ENCODE measurements at places on chromosomes 5 and 9. TPM values are rescaled to one million over a fixed set of nuclear protein-coding genes. Genes with fewer than 3 reads are reported as not detected.

DNA sequence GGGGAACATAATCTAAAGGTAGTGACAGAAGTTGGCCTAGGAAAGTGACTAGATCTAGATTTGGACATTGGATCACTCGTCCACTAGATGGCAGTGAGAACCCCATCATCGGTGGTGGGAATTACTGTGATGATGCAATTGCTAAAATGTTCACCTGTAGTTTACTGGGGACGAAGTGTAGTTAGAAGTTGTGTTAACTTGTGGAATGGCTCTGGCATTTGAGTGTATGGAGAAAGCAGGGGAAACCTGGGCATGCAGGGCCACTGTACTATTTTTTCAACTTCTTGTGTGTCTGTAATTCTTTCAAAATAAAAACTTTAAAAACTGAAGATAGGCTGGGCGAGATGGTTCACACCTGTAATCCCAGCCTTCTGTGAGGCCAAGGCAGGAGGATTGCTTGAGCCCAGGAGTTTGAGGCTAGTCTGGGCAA is 75.5 kb downstream of the PHAX start:
- ATAC-seq: peak; percentile 77

DNA sequence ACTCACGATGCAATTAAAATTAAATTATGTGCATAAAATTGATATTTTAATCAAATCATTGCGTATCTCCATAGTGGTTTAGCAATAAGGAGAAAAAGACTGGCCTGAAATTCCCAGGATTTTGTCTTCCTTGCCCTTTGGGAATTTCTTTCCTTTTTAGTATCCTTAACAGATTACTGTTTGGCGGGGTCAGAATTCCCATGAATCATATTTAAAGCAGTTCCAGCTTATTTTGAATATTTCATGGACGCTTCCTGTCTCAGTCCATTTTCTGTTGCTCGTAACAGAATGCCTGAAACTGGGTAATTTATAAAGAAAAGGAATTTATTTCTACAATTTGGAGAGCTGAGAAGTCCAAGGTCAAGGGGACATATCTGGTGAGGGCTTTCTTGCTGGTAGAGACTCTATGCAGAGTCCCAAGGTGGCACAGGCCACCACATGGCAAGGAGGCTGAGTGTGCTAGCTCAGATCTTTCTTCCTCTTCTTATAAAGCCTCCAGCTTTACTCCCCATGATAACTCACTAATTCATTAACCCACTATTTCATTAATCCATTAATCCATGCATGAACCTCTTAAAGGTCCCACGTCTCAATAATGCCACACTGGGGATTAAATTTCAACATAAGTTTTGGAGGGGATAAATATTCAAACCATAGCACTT is 37.8 kb downstream of the CDH6 start:
- no peak for ATAC-seq

- ATAC-seq: no peak
Measured at GRCh38 chr5:75192804-75193203, 43.9 kb downstream of the ANKRD31 start.

GRCh38 chr9:123081824-123082223 is 48.4 kb downstream of the GPR21 start:
- ATAC-seq: peak; percentile 49

- no peak for ATAC-seq
Measured at GRCh38 chr5:61251874-61252642, 80.0 kb upstream of the ZSWIM6 start.

DNA sequence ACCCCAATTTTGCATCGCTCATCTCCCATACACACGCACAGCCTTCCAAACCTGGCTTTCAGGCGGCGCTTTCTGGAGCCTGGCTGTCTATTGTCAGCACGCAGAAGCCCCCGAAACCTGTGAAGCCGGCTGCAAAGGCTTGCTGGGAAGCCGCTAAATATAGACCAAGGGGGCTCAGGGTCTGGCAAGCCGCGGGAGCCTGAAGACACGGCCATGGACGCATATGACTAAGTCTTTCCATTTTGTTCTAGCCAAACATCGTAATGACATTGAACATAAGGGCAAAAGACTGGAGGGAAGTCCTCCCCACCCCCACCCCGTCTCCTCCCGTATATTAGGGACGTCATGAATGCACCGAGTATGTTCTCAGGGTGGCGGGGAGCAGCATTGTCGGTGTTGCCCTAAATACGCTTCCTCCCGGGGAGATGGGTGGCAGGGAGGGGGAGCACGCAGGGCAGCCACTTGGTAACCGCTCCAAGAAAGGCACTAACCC is 1.1 kb downstream of the CTNND2 start:
- no peak for ATAC-seq

GRCh38 chr9:131701789-131702337 is 38.0 kb downstream of the RAPGEF1 start:
- no peak for ATAC-seq

- ATAC-seq: no peak
Measured at GRCh38 chr5:20601678-20602100, 613.7 kb upstream of the CDH18 start.

DNA sequence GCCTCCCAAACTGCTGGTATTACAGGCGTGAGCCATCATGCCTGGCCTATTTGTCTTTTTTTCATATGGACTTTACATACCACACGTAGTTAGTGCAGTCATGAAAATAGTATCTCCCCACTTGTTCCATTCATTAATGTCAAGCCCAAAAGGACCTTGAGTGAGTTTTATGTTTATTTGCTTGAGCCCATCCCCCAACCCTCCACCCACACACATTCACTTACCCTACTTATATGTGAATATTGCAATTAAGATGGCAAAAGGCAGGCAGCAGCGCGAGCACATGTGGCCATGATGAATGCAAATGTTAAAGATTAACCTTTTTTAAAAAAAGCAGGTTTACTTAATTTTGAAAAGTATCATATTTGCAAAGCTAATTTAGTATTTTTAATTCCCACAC is 24.9 kb upstream of the PIK3R1 start:
- ATAC-seq: no peak

DNA sequence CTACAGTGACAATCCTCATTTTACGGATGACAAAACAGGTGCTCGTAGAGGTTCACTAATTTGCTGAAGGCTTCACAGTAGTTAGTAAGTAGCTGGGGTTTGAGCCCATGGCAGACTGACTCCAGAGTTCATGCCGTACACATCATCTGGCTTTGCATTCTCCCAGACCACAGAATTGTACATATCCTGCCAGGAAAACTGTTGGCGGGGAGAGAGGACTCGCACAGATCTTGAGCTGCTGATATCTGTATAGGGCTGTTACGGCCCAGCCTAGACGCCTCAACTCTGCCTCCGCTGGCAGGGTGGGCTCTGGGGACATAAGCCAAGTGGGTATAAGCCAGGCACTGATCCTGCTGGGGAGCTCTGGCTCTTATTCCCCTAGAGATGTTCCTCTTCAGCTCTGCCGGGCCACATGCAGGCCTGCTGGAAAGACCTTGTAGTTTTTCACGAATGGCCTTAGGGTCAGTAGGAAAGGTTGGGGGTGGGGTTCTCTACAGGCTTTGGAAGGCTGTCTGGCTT is 16.3 kb downstream of the LARP1 start:
- no peak for ATAC-seq

- ATAC-seq: no peak
Measured at GRCh38 chr5:97627272-97627671, 444.2 kb upstream of the RIOK2 start.

DNA sequence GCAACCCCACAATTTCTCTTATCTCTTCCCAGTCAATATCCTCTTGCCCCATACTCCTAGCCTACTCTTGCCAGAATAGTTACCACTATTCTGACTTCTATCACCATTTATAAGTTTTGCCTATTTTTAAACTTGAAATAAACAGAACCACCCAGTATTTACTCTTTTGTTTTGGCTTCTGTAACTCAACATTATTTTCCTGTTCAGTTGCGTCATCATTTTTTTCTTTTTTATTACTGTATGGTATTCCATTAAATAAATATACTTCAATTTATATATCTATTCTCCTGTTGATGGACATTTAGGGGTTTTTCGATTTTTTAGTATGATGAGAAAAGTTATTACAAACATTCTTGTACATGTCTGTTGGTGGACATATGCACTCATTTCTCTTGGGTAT is 62.6 kb upstream of the ERBIN start:
- ATAC-seq: no peak

DNA sequence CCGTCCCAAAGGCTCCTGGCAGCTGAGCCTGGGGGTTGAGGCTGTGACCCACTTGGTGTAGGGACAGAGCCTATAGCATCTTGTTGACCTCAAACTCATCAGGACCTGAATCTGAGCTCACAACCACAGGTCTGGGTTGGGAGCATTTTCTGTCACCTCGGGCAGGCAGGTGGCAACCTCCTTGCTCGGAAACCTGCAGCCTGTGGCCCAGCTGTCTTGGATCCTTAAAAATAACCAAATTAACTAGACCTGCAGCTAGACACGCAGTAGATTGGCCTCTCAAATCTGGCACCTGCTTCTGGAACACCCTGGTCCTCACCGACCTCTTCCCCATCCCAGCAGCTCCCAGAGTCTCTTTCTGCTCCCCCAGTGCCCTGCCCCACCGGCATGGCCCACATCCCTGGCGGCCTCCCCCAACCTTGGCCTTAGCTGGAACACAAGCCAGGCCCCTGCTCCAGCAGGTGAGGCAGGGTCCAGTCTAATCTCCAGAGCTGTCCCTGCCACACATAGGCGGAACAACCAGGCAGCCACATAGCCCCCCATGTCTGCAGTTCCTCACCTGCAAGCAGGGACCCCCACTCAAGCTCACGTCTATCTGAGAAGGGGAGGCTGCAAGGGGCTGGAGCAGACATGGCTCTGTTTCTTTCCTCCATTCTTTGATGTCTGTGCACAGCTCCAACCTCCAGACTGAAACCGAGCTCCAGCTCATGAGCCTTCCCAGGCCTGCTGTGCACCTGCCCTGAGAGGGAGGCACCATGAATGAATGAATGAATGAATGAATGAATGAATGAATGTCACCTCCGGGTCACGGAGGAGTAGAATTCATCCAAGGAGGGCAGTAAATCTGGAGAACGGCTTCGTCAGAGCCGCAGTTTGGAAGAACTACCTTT is 28.3 kb downstream of the PAEP start:
- no peak for ATAC-seq

DNA sequence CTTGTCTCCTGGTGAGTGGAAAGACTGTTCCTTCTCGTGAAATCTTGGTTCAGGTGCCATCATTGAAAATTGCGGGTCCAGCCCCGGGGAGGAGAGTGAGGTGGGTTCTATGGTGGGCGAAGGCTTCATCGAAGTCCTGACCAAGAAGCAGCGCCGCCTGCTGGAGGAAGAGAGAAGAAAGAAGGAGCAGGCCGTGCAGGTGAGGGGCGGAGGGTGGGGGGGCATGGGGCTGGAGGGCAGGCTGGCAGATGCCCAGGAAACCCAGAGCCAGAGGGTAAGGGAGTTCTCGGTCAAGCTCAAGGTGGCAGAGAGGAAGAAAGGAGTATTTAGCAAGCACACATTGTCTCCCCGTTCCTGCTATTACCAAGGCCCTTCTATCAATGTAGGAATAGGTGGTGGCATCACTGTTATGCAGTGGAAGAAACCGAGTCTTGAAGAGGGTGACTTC is 24.3 kb upstream of the POMT1 start:
- no peak for ATAC-seq

- no peak for ATAC-seq
Measured at GRCh38 chr5:10120934-10121333, 128.8 kb downstream of the ATPSCKMT start.

Gene CTXN3
- total RNA-seq: 0.24 TPM

Gene OLFML2A
- total RNA-seq: 12.3 TPM

Gene DND1
- total RNA-seq: 0.44 TPM

Gene OR1J2
- total RNA-seq: not detected

Gene F2RL1
- total RNA-seq: 12.0 TPM

Gene ROR2
- 2.5 TPM for total RNA-seq

Measured in esophagus mucosa (tissue), 1 donor.